Adrenal gland (tissue), 19 donors: ENCODE measurements at places on chromosomes 2 and 18. TPM values are rescaled to one million over a fixed set of nuclear protein-coding genes. Genes with fewer than 3 reads are reported as not detected.

DNA sequence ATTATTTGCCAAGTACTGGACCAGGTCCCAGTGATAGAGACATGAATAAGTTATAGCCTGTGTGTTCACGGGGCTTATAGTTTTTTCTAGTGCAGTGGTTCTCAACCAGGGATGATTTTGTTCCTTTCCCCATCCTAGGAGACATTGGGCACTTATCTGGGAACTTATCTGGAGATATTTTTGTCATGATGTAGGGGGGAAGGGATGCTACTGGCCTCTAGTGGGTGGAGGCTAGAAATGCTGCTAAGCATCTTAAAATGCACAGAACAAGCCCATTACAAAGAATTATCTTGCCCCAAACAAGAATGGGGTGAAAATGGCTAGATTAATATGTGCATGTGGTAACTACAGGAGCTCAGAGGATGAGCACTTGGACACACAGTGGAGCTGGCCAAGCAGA lies 75.2 kb downstream of the KLHL29 start:
- DNase-seq = no peak

GRCh38 chr2:191478799-191479679 lies 198.9 kb upstream of the NABP1 start:
- DNase-seq = peak; percentile 62

The FMNL2 gene
- total RNA-seq = 43.9 TPM

GRCh38 chr2:98463081-98463481 lies 18.4 kb downstream of the INPP4A start:
- no peak for DNase-seq

DNA sequence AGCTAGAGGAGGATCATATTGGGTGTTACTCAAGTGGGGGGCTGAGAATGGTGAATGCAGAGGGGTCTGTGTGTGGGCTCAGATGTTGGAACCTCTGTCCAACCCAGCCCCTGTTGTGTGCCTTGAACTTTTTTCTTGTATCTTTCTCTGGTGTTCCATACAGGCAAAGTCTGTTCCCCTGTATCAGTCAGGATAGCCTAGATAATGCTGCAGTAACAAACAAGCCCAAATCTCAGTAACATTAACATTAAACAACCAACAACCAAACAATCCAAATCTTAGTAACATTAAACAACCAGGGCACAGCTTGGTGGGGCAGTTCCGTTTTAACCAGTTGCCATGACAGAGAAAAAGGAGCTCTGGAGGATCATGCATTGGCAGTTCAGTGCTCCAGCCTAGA lies 103.7 kb downstream of the CTIF start:
- no peak for DNase-seq

GRCh38 chr2:238158018-238158508 lies 707 bp upstream of the ERFE start:
- no peak for DNase-seq

The DNAJC5G gene
- total RNA-seq = not detected

GRCh38 chr18:24341361-24341760 lies 56.3 kb downstream of the OSBPL1A start:
- no peak for DNase-seq

DNA sequence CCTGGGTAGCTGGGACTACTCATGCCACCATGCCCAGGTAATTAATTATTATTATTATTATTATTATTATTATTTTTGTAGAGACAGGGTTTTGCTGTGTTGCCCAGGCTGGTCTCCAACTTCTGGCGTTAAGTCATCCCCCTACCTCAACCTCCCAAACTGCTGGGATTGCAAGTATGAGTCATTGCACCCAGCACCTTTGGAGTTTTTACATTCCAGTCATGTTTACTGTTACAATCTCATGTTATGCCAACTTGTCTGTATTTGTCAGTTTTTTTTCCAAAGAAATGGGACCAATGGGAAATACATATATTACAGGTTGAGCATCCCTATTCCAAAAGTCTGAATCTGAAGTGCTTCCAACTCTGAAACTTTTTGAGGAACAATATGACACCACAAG lies 903.8 kb downstream of the SLC4A3 start:
- DNase-seq = no peak

- DNase-seq = no peak
These were observed 112.6 kb upstream of the MCFD2 start for GRCh38 chr2:47028171-47028570.

DNA sequence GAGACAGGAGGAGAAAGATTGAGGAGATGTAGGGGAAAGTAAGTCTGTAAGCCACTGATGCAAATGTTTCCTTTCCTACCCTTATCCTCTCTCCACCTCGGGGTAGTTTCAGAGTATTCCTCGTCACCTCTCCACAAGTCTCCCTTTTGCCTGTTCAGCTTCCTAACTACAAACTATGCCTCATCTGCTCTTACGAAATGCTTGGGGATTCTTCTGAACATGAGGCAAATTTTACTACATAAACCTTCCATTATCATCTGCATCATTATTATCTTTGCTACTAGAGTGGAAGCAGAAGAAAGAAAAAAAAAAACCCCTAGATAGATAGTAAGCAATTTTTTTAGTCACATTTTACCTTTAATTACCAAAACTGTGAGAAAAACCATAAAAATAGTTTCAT lies 43.1 kb upstream of the CWC22 start:
- no peak for DNase-seq
